GM19239 (cell line): ENCODE measurements at places on chromosomes 3 and 15.
A peak's percentile ranks its signal among the peaks of the same experiment; 100 is the strongest.

DNA sequence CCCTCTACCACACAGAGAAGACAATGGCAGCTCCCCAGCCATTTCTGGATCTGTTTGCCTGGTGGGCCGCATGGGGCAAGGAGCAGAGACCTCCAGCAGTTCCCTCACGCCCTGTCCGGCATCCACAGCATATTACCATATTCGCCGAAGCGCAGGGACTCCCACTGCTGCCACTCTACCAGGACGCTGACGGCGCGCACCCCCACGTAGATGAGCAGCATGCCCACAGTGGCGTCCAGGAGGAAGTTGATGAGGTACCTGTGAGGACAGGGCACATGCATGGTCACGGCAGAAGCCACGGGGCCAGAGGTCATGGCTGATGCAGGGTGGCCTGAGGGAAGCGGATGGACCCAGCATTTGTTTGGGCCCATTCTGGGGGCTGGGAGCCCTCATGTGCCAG lies 14.8 kb upstream of the MUSTN1 start:
- no peak for DNase-seq

DNA sequence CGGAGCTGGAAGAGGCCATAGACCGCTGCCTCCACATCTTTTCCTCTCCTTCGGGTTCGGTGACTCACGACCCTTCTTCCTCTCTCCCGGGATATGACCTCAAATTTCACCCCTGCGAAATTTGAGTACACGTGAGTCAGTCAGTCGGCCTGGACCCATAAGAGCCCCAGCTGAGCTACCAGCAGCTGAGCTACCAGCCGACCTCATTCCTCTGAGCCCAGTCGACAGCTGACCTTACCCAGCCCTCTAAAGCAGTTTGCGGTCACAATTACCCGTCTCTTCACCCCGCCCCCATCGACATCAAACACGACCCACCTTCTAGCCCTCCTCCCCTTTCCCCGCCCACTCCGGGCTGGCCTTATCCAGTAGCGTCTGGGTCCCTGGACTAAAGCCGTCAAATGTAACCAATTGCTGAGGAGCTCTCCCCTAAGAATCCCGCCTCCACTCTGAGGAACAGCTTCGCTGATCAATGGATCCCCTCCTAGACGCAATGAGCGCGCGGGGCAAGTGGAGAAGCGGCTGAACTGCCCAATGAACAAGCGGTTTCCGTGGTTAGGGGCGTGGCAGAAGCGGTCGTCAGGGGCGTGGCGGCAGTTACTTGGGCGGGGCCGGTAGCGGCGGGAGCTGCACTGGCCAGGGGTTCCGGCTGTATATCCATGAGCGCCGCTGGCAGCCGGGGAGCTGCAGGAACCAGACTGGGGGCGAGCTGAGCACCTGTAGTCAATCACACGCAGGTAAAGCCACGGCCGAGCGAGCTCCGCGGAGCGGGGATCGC lies at the start of gene ABHD2:
Gene ABHD2, plus strand, starts transcription at position 627 of the 775 bp plus-strand sequence. CDS start 27,872 bp downstream, outside the sequence.
- DNase-seq: peak; percentile 86

- no peak for DNase-seq
Observed at GRCh38 chr15:62833646-62834045, 208.9 kb upstream of the TPM1 start.

- DNase-seq: no peak
Observed at GRCh38 chr3:123854905-123855304, 29.2 kb downstream of the MYLK start.

- DNase-seq: no peak
Observed at GRCh38 chr15:86267892-86268291, 188.2 kb downstream of the AGBL1 start.

GRCh38 chr15:97037080-97037479 lies 706.6 kb downstream of the NR2F2 start:
- no peak for DNase-seq

- DNase-seq: no peak
Observed at GRCh38 chr3:339351-339750, 142.8 kb downstream of the CHL1 start.

- no peak for DNase-seq
Observed at GRCh38 chr3:150419076-150419868, 11.2 kb downstream of the TSC22D2 start.

- no peak for DNase-seq
Observed at GRCh38 chr3:67804089-67804488, 149.7 kb upstream of the SUCLG2 start.

- no peak for DNase-seq
Observed at GRCh38 chr15:96699871-96700401, 369.4 kb downstream of the NR2F2 start.

DNA sequence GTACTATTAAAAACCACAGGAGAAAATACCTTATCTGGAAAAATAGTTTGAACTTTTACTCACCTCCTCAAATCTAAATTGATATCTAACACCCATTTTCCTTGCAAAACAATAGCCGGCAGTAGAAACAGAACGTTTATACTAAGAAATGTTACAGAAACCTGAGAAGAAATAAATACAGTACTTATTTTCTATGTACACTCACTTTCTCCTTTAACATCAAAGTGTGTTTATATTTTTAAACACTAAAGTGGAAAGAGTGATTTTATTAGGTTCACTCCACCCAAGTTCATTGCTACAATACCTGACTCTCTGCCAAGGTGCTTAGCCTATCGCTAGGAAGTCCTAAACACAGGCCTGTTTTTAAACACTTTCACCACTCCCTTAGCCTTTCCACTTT lies 87.8 kb upstream of the TJP1 start:
- DNase-seq: no peak

DNA sequence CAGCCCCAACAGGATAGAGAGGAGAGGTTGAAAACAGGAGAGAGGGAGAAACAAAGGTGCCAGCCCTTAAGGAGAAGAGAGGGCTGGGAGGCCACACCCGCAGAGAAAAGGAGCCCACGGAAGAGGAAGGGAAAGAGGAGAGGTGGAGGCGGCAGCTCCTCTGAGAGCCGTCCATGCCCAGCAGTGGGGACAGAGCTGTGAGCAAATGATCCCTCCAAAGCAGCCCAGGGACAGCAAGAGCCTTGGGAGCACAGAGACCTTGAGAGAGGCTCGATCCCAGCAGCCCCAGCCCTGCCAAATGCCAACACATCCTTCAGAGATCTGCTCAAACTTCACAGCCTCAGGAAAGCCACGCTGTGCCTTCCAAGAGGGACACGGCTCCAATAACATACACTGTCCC lies 66.7 kb upstream of the CORO2B start:
- DNase-seq: no peak

- no peak for DNase-seq
Observed at GRCh38 chr15:69987492-69988489, 109.9 kb downstream of the TLE3 start.
